ENCODE measurements at places on chromosomes 3 and 15.

GRCh38 chr3:174337227-174337626 is 521.9 kb upstream of the NAALADL2 start:
- DNase-seq: no peak

DNA sequence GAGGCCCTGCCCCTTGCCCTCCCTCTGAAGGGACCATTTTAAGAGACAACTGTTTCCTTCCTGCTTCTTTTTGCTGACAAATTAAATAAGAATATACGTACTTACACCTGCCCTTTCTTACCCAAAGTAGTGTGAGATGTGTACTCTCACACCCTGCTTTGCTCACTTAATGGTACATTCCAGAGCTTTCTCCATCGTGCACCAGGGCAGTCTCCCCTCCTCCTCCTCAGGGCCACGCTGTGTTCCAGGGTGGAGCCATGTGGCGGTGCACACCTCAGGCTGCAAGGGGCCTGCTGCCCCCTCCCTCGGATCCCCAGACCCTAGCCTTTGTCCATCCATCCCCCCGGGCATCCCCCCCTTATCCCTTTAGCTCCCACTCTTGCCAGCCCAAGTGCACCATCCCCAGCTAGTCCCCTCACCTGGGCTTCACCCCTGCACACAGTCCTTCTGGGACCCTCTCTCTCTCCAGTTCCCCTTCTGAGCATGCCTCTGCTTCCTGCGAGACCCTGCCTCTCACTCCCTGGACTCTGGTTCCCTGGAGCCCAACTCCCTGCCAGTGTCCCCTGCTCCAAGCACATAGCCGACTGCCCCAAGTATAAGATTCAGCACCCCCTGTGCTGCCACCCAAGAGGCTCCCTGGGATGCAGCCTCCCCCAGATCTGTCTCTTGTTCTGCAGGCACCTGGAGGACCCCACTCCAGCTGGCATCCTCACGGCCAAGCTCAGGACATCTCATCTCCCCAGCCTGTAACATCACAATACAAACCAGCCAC is 89.5 kb upstream of the IQSEC1 start:
- DNase-seq: no peak

DNA sequence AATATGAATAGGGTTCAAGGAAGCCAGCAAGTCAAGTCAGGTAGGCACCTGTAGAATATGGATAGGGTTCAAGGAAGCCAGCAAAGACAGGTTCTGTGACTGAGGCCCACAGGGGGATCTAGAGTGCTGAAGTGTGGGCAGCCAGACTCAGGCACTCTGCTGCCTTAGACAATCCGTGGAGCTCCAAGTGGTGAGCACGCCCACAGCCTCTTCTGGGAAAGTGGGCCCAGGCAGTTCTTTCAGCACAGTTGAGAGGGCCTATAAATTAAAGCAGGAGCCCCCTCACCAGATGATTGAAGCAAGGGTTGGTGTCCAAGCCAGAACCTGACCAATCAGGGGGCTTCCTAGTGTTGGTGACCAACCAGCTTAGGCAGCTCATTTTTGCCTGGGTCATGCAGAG is 51.0 kb downstream of the ANP32A start:
- DNase-seq: no peak

- no peak for DNase-seq
These were observed 38.5 kb upstream of the MYH15 start for GRCh38 chr3:108548886-108549285.

- no peak for DNase-seq
These were observed 522 bp upstream of the NRROS start for GRCh38 chr3:196638861-196639482.

Measured in activated naive CD4-positive, alpha-beta T cell (primary cell).